ENCODE measurements at places on chromosomes 1 and 21.

DNA sequence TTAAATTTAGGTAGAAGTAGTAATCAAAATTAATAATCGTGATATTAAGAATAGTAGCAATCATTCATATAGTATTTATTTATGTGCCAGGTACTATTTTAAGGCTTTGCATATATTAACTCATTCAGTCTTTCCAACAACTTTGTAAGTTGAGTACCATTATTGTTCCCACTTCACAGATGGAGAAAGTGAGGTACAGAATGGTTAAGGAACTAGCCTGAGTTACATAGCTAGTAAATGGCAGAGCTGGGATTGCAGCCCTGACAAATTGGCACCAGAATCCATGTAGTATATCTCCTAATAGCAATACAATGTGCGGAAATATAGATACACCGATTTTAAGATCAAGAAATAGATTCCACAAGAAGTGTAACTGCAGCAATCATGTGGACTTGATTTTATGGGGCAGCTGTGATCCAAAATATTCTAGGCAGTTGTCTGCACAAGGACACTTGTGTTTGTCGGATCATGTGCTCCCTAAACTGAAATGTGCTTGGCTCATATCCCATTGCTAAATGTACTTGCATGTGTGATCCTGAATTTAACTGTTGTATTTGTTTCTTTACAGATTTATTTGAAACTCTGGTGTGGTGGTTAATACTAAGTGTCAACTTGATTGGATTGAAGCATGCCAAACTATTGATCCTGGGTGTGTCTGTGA lies 5.8 kb upstream of the GTF2B start:
- DNase-seq, result no peak

DNA sequence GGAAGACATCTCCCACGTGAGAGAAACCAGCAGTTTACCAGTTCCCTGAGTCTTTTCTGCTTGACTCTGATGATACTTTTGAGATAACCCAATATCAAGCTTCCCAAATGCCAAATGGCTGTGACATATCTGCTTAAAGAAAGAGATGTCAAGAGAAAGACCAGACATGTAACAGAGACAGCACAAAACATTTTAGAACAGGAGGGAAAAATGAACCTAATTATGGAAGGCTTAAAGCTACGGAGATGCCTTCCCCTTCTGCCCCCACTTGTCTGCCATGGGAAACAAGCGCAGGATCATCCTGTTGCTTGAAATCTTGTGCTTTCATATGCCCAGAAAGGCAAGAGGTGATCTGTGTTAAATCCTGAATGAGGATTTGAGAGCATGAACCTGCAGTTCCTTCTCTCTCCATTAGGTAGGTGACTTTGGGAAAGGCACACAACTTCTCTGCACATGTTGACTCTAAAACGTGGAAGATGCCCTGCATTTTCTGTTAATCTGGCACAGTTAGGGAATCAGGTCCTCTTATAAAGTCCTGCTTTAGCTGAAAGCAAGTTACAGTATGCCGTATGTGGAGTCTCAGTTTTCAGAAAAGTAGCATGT lies 46.7 kb upstream of the MTR start:
- DNase-seq, result no peak

DNA sequence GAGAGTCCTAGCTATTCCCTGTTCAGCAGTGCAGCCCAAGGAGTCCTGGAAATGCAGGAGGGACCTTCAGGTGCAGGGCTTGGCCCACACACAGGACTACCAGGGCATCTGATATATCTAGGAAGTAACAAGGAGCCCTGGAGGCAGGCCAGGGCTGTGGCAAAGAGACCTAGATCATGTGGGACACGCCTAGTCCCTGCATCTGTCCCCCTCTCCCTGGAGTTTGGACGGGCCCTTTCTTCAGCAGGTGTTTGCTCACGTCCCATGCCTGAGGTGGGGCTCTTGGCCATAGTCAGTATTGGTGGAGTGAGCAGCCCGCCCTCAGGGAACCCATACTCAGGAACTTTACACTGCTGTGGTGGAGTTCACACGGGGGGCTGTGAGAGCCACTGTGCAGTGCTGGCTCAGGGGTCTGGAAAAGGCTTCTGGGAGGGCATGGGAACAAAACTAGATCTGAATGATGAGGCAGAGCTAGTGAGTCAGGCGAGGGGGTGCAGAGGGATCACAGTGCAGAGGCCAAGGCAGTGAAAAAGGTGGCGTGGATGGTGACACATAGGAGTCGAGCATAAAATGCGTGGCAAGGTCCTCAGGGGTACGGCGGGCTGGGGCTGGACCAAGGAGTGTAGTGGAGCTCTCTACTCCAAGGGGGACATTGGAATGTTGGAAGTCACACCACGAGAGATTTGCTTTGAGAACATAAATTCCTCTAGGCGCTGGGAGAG lies 25.6 kb downstream of the TMEM53 start:
- DNase-seq, result no peak

- no peak for DNase-seq
Measured at GRCh38 chr1:9294405-9294773, 1.7 kb downstream of the SPSB1 start.

- no peak for DNase-seq
Measured at GRCh38 chr21:40634141-40634540, 212.8 kb downstream of the DSCAM start.
